Activated T-helper 2 cell treated with anti-CD3 and anti-CD28 coated beads, Interferon-gamma antibody, Interleukin-2, Interleukin-4, amounts not matched to agents 10 μg/mL and 5 μg/mL and 100 μg/mL, durations not matched to agents 14 hours and 24 hours and 36 hours (primary cell): ENCODE measurements at places on chromosomes 2 and 18. TPM values are rescaled to one million over a fixed set of nuclear protein-coding genes. Genes with fewer than 3 reads are reported as not detected.

DNA sequence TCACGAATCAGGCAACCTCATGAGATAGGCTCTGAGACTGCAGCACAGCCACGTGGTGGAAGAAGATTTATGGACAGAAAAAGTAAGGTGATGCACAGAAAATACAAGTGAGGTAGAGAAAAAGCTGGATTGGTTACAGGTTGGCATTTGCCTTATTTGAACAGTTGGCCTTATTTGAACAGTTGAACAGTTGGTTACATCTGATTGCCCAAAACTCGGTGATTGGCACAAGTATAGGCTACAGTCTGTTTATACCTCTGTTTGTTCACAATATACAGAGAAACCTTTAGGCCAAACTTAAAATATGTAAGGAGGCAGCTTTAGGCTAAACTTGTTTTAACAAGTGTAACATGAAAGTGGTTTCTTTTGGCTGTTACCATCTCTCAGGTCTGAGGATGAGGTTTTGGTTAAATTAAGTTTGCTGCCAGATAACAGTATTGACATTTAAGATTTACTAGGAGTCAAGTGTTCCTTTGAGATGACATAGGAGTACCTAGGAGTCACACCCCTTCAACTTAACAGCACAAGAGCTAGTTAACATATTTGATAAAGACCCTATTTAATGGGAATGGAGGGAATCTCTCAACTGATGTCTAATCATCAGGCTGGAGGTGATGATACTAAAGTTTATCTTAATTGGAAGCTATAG lies 16.5 kb upstream of the GPR155 start:
- peaks cover 9% of the 10 kb centered on the region for H3K27me3 ChIP-seq
- peaks cover 9% of the 10 kb centered on the region for H3K36me3 ChIP-seq
- no peak for DNase-seq
- H3K27ac ChIP-seq, result no peak overlapping the region

The REG1B gene
- total RNA-seq, result not detected in 2 replicates

- peaks cover 4% of the 10 kb centered on the region for H3K4me1 ChIP-seq
- no peak overlapping the region for H3K27ac ChIP-seq
- H3K27me3 ChIP-seq, result peaks cover 47% of the 10 kb centered on the region
- no peaks in the 10 kb centered on the region for H3K36me3 ChIP-seq
Observed at GRCh38 chr2:85131116-85131515, 2.1 kb upstream of the TCF7L1 start.

DNA sequence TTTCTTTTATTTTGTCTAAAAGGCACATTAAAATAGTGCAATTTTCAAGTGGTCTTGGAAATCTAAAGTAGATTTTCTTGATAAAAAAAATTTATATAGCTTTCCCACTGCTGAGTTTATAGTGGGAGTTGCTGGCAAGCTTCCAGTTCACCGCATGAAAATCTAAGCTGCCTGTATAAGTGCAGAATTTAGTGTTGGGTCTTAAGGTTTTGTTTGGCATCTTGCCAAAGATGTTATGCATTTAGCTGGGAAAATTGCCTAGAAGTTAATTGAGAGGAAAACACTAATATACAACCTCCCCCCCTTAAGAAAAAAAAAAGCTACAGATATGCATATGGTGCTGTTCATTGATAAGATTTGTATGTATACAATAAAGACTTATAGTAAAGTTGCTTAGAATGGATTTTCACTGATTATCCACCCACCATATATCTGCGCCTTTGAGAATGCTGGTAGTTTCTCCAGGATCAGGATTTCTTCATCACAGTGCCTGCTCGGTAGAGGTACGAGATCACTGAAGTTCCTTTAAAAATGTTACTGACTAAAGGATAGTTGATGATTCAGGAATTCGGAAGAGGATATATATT lies 803.2 kb upstream of the POU3F3 start:
- H3K4me3 ChIP-seq, result no peak overlapping the region
- H3K4me1 ChIP-seq, result no peaks in the 10 kb centered on the region
- H3K27me3 ChIP-seq, result no peaks in the 10 kb centered on the region
- H3K36me3 ChIP-seq, result no peaks in the 10 kb centered on the region

DNA sequence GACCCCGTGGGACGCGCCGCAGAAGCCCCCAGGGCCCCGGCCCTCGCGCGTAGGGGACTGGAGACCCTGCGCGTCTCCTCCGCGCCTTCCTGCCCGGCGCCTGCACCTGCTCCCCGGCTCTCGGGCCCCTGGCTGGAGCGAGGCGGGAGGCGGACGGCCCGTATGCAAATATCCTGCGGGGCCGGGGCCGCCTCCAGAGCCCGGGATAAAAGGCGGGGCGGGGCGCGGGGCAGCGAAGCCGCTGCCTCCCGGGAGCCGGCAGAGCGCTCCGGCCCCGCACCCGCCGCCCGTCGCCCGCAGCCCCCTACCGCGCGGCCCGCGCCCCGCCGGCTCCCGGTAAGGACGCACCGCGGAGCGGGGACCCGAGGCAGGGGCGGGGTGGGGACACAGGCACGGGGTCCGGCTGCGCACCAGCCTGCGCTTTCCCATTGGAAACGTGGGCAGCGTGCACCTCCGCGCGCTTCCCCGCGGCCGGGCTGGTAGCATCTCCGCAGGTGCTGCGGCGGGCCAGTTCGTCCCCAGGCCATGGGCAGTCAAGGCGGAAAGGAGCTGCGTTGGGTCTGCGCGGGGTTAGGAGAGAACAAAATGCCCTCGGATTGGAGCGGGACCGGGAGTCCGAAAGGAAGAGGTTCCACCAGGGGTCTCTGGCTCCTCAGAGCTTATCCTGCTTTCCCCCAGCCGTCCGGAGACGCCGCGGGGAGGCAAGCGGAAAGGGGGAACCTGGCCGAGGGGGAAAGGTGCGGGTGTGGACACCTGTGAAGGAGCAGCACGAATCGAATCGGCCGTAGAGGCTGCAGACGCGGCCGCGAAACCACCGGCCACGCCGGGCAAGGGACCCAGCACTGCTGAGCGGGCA lies at the start of gene ATP6V1C2:
TSS of gene ATP6V1C2 (plus strand) at position 235 of the 856 bp plus-strand sequence. CDS start 1,220 bp downstream, outside the sequence.
- DNase-seq, result no peak
- peaks cover 59% of the 10 kb centered on the region for H3K27me3 ChIP-seq
- peaks cover 4% of the 10 kb centered on the region for H3K4me1 ChIP-seq
- H3K36me3 ChIP-seq, result no peaks in the 10 kb centered on the region
- H3K27ac ChIP-seq, result no peak within 1 kb of the TSS

The SEMA4F gene
- total RNA-seq, result 5.5 and 7.1 TPM in 2 replicates

The REEP1 gene
- total RNA-seq, result 0.62 and 0.71 TPM in 2 replicates
